ENCODE measurements at places on chromosomes 12 and 14. TPM values are rescaled to one million over a fixed set of nuclear protein-coding genes. Genes with fewer than 3 reads are reported as not detected.

GRCh38 chr12:132496710-132497109 is 6.8 kb downstream of the FBRSL1 start:
- DNase-seq = no peak

GRCh38 chr14:88251650-88252049 is 71.4 kb downstream of the KCNK10 start:
- no peak for DNase-seq

GRCh38 chr12:132698341-132698740 is 11.0 kb downstream of the PXMP2 start:
- DNase-seq = no peak

Gene OR6C2
- total RNA-seq = not detected

- DNase-seq = no peak
These were observed 145.3 kb downstream of the NTF3 start for GRCh38 chr12:5577211-5577612.

Gene PLEKHD1
- under 0.01 TPM for total RNA-seq
